ENCODE measurements at places on chromosomes 1 and 21.

DNA sequence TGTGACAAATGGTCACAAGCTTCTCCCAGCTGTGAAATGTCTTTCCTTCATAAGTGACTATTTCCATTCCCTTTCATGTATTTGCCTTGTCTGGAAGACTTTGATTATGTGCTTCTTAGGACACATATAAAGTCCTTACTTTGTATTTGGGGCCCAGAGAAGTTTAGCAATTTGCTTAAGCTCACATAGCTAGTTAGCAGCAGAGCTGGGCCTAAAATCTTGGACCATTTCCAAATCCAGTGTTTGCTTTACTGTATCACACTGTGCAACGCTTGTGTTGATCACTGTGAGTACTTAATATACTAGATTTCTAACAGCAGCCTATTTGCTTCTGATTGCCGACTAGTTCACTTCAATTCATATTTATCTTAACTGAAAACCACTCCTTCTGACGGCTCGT, 2.2 kb upstream of the KCNA3 start:
- DNase-seq, result no peak

- no peak for DNase-seq
Measured at GRCh38 chr1:162855461-162856150, 5.4 kb downstream of the CCDC190 start.

GRCh38 chr1:113978863-113979702, at the start of gene OLFML3:
TSS of gene OLFML3 (plus strand) at chr1:113979474. CDS start at chr1:113979517, 43 bp downstream.
- DNase-seq, result peak; percentile 32

DNA sequence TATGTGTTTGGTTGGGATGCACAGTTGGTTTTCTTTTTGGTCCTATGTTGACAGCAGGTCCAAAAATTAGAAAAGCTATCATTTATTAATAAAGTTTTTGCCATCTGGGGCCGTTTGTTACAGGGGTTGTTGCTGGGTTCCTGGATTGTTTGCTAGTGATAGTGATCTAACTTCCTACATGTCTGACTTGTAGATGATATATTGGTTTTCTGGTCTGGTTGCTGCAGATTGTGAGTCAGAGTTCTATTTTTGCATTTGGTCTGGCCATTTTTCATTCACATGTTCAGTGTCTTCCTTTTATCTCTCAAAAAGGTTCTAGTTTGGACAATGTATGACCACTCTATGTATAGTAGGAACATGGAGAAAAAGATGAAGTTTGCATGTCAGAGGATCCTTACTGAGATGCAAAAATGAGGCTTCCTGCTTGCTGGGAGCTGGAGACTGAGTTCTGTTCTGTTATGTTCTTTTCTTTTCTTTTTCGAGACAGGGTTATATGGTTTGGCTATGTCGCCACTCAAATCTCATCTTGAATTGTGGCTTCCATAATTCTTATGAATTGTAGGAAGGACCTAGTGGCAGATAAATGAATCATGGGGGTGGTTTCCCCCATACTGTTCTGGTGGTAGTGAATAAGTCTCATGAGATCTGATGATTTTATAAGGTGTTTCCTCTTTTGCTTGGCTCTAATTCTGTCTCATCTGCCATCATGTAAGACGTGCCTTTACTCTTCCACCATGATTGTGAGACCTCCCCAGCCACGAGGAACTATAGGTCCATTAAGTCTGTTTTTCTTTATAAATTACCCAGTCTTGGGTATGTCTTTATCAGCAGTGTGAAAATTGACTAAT, 4.2 kb upstream of the NVL start:
- no peak for DNase-seq

GRCh38 chr21:45180246-45180599, 105.8 kb downstream of the ADARB1 start:
- DNase-seq, result no peak

- DNase-seq, result no peak
Measured at GRCh38 chr1:91799863-91800262, 86.1 kb downstream of the TGFBR3 start.

DNA sequence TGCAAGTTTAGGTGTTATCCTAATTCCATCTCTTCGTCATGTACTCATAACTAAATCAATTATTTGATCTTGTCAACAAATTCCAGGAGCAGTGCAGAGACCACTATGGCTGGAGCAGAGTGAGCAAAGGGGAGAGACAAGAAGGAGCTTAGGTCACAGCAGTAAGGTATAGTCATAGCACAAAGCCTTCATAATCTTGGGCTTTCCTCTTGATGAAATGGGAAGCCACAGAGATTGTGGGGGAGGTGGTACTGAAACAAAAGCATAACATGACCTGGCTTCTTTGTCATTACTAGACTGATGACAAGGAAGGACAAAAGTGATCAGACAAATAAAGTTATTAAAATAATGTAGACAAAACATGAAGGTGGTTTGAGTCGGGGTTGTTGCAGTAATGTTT, 60.1 kb upstream of the PTGS2 start:
- DNase-seq, result no peak

DNA sequence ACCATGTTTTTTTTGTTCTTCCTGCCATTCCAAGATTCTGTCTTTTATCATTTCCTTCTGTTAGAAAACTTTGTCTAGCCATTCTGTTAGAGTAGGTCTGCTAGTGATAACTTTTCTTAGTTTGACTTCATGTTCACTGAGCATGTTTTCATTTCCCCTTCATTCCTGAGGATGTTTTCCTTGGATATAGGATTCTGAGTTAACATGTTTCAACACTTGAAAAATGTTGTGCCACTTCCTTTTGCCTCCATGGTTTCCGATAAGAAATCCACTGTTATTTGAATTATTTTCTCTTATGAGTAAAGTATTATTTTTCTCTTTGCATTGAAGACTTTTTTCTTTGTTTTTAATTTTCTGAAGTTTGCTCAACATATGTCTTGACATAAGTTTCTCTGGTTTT, 66.7 kb downstream of the ATP1A1 start:
- DNase-seq, result no peak

DNA sequence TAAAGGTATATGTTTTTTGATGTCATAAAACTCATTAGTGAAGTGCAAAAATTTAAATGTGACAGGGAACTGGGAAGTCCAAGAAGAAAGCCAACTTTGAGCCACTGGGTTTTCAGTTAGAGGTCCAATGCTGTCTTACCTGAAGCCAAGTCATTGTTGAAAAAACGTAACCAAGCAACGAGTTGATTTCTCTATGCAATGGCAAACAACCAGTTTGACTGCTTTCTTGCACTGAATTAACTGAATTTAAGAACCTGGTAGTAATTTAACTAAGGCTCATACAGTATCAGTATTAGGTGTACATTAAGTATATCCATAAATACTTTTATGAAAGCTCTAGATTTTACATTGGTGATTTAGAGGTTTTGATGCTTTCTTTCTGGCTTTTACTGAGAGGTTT, 20.2 kb upstream of the S1PR1 start:
- no peak for DNase-seq

DNA sequence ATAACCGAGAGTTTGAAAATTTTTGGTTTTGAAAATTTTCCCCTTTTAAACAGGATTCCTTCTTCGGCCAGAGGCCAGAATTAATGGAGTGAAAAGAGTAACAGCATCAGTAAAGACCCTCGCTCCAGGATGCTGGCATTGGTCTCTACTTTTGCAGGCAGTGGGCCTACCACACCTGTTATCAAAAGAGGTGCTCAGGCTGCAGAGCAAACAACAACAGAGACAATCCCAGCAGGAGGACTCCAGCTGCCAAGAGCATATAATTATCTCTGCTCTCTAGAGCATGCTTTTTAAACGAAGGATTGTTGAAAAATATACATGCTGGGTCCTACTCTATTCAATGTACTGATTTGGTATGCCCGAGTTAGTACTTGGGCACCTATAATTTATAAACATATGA, 1048.5 kb downstream of the PLA2G4A start:
- DNase-seq, result no peak

Measured in activated CD4-positive, alpha-beta T cell treated with anti-CD3 and anti-CD28 coated beads for 4 hours (primary cell).